ENCODE measurements at places on chromosomes 12 and 14.

- DNase-seq, result no peak
Observed at GRCh38 chr12:116673681-116674111, 64.2 kb downstream of the SPRING1 start.

DNA sequence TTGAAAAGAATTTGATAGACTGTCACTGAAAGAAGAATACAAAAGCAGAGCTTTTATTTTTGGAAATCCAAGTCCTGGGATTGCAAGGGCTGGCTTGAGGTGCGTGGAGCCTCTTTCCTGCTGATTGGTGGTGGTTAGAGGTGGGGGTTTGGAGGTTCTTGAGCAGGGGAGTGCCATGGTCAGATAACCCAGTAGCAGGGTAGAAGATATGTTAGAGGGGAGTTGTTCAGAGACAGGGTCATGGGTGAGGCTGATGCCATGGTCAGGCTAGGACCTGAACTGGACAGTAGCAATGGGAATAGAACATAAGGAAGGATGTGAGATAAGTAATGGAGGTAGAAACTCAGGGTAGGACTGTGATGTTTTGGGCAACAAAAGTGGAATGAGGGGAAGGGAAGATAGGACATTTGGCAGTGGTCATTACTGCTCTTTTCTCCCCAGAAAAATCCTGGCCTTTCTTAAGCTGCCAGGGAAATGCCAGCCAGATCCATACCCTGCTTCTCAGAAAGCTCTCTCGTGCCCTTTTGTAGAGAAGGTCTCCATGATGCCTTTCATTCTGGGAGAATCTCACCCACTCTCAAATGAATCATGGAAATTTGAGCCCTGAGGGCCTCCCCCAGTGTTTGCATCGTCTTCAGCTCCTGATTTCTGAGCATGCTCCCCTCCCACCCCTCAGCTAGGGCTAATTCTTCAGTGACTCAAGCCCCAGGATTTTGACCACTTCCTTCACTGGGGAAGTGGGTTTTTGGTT, 9.5 kb downstream of the EMP1 start:
- no peak for DNase-seq

- no peak for DNase-seq
Observed at GRCh38 chr14:26180221-26180620, 417.6 kb downstream of the NOVA1 start.

- DNase-seq, result no peak
Observed at GRCh38 chr14:93086441-93087055, 29.2 kb downstream of the ITPK1 start.

- no peak for DNase-seq
Observed at GRCh38 chr12:113634982-113635381, 163.3 kb upstream of the LHX5 start.
